GM23248 (cell line): ENCODE measurements at places on chromosomes 13 and 19.

GRCh38 chr19:12162513-12162881, 399 bp upstream of the ZNF136 start:
- no peak for DNase-seq

GRCh38 chr19:45503909-45504308, 3.4 kb upstream of the VASP start:
- no peak for DNase-seq

DNA sequence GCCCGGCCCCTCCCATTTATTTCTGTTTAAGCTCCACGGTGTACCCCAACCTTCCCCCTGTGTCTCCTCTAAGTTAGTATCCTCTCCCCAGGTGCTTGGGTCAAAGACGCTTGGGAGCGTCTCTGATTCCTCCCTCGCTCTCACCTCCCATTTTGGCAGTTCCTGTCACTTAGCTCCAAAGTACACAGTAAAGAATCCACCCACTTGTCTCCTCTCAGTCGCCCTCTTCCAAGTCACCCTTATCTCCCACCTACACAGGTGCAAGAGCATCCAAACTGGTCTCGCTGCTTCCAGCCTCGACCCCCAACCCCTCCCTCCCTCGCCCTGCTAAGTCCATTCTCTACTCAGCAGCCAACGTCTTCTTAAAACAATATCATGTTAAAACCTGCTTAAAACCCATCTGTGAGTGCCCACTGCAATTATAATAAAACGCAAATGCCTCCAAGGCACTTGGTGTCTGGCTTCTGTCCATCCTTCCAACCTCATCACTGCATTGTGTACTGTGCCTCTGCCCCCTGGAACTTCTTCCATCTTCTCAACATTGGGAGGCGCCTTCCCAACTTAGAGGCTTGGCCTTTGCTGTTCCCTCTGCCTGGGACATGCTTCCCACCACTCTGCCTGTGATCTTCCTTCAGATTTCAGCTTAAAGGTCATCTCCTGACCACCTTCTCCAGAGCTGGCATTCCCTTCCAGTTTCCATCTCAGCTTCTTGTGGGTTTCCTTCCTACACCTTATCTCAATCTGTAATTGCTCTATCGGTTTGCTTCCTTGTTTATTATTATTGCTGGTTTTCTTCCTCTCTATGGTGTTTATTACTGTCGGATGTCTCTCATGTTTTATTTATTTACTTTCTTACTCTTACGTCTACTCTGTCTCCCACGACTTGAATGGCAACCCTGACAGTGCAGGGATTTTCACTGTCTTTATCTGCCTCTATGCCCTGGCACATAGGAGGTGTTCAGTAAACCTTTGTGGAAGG, 9.5 kb upstream of the KLK14 start:
- no peak for DNase-seq

DNA sequence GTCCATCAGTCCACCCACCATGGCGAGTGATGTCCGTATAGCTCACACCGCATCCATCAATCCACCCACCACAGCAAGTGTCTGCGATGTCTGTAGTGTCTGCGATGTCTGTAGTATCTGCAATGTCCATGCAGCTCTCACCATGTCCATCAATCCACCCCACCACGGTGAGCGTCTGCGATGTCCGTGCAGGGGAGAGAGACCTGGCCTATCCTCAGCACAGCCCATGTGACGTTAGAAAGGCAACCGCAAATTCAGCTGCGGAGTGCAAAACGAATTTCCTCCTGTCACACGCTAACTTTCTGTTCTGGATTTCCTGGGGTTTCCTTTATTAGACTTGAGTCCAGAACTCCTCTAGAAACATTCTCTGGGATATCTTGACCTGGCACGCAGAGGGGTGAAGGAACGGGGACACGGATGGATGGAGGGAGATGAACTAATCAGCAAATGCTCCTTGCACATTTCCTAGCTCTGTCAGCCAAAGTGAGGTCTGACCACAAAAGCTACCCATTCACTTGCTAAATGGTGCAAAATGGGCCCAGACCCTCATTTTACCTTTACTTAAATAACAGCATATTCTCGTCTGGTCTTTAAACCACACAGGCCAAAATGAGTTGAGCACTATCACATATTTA, 18.3 kb downstream of the RASA3 start:
- DNase-seq = no peak

- DNase-seq = no peak
Observed at GRCh38 chr19:54600212-54600611, 6.8 kb downstream of the LILRA1 start.

DNA sequence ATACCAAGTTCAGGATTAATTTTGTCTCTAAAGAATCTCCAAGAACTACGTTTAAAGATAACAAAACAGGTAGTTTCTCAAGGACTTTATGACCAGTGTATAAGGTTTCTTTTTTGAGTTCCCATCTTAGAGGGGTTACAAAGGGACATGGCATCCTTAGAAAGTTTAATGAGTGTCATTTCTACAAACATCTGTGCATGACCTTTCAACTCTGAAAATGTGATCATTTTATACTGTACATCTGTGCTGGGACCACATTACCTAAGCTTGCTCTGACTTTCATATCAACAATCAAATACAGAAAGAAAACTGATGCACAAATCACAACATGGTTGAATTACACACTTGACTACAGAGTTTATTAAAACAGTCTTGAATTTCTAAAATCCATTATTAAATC, 37.1 kb downstream of the KLF12 start:
- no peak for DNase-seq

DNA sequence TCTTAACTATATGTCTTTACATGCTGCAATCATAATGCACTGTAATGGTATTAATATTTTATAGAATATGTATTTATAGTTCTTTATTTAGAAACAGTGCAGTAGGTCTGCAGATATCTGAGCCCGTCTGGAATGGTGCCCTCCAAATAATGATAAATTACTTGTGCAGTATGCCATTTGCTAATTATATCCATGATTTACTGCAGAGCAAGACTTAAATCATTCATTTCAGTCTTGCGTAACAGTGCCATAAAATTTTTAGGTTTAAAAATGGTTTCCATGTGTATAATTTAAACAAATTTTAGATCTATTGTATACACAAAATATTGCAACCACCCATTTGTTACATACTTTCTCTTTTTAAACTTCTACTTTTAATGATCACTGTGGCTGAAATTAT, 175.1 kb downstream of the ZNF536 start:
- DNase-seq = no peak

DNA sequence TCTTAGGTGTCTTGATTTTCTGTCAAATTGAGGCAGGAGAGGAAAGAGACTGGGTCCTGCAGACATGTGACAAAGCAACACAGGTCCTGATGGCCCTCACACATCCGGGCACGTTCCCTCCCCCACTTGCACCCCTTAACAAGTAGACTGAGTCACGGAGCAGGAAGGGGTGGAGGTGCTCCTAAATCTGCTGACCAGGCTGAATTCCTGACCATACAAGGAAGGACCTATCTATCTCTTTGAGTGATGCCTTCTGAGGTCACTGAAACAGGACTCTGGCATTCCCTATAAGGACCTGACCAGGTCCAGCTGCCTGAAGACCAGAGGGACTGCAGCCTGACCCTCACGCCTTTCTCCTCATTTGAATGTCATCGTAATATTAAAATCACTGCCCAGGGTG, 250.3 kb downstream of the COL4A1 start:
- DNase-seq = no peak

GRCh38 chr13:106819413-106820180, 251.7 kb upstream of the ARGLU1 start:
- DNase-seq = no peak

DNA sequence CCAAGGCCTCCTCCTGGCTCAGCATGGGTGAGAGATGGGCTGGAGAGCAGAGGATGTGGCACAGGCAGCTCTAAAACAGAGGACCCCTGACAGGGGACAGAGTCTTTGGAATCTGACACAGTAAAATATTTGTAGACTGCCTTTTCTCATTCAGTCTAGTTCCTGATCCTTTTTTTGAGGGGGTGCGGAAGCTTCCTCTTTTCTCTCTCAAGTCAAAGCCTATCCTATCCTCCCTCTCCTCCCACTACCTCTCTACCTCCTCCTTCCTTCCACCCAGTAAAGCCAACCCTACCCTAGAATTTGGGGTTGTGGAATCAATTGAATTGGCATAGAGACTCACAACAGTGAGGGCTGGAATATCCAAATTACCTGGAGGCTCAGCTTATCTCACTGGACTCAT, 82.0 kb downstream of the TEX26 start:
- DNase-seq = no peak

GRCh38 chr19:49875857-49876421, 1.2 kb downstream of the AKT1S1 start:
- DNase-seq = peak; percentile 68

- no peak for DNase-seq
Observed at GRCh38 chr13:26262156-26262555, 8.2 kb downstream of the CDK8 start.

- DNase-seq = peak; percentile 97
Observed at GRCh38 chr19:39398297-39398864, 7.2 kb downstream of the MED29 start.

DNA sequence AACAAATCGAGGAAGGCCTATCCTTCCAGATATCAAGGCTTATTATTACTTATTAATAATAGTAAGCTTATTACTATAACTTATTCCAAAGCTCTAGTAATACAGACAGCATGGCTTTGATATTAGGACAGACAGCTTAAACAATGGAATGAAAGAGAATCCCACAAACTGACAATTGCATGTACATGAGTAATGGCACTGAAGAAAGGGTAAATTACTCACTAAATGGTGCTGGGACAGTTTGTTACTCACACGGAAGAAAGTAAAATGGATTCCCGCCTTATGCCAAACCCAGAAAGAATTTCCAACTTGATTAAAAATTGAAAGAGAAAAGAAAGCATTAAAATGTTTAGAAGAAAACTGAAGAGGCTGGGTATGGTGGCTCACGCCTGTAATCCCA, 60.3 kb downstream of the MIPEP start:
- peak; percentile 79 for DNase-seq

- DNase-seq = peak; percentile 98
Observed at GRCh38 chr19:50025794-50026549, at the start of gene ZNF473. ZNF473 (plus strand) TSS chr19:50026005; CDS start chr19:50031083, 5,078 bp downstream.

DNA sequence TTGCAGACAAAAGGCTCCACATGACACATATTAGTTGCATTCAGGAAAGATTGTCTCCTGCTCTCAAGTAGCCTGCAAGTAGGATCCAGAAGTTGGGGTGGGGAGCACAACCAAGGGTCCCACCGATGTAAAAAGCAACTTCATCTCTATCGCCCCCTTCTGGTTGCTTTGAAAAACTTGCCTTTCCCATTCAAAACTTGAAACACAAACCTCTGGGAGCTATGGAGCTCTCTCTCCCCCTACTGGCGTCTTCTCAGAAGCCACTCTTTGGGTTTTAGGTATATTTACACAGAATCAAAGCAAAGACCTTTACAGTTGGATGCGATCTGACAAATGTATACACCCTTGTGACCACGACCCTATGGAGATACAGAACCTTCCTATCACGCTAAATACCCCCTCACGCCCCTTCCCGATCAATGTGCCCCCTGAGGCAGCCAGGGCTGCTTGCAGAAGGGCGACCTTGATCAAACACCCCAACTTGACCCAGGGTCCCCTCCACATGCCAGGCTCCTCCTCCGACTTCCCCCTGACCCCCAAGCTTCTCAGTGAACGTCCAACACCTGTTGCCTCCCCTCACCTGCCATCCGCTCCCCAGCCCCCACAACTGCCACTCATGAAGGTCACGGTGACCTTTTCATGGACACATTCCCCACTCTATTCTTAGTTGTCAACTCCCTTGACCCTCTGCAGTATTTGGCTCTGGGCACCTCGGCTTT, 10.1 kb downstream of the NOSIP start:
- peak; percentile 87 for DNase-seq

GRCh38 chr13:114147803-114148520, 15.5 kb upstream of the RASA3 start:
- DNase-seq = no peak

DNA sequence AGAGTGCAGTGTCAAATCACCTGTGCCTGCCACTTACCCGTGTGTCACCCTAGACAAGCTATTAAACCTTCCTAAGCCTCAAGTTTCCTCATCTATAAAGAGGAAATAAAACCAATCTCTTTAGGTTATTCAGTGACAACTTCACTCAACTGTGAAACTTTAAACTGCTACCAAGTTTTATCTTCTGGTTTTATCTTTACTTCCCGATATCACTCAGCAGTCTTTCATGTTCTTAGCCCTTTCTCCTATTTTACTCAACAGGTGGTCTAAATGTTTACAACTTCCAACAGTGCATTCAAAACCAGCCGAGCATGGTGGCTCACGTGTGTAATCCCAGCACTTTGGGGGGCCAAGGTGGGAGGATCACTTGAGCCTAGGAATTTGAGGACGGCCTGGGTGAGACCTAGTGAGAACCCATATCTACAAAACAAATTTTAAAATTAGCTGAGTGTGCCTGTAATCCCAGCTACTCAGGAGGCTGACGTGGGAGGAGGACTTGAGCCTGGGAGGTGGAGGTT, 59.6 kb downstream of the GPALPP1 start:
- DNase-seq = no peak

DNA sequence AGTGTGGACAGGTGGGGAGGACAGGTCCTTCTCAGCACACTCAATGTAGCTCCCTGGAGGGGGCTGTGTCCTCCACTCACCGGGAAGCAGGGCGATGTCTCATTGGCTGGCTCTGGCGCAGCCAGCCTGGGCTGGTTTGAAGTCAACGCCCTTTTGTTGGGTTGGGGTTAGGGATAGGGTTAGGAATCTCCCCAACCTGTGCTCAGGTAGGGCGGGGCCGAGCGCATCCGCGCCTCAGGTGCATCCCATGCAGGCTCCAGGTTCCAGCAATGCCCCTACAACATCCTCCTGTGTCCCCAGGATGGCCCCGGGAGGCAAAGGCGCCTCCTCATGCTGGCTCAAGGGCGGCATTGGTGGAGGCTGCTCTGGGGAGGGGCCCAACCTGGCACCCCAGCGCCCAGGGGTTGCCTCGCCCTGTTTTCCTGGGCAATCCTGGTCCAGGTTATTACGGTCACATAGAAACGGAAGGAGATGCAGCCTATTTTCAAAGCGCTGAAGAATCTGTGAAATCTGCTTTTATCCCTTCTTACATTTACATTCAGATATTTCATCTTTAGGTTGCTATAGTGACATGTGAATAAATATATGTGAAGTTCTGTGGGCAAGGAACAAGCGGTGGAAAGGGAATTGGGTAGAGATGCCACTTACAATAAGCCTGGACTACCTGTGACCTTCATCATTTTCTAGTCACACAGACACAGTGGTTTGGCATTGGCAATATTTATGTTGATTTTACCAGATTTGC, 74.3 kb downstream of the TM9SF2 start:
- DNase-seq = no peak

DNA sequence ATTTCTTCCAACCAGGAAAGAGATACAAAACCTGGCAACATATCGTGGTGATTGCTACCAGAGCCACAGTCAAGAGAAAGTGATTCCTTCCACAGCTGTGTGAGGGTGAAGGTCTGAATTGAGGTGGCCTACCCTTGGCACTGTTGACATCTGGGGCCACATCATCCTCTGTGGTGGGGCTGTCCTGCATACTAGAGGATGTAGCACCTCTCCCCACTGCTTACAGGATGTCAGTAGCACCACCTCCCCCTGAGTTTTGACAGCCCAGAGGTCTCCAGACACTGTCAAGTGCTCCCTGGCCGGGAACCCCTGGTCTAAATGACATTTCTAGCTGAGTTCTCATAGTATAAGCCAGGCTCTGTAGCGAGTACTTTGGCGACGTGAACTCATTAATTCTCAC, 15.5 kb downstream of the PTGER1 start:
- DNase-seq = no peak
